ENCODE measurements at places on chromosomes 3 and 15.

DNA sequence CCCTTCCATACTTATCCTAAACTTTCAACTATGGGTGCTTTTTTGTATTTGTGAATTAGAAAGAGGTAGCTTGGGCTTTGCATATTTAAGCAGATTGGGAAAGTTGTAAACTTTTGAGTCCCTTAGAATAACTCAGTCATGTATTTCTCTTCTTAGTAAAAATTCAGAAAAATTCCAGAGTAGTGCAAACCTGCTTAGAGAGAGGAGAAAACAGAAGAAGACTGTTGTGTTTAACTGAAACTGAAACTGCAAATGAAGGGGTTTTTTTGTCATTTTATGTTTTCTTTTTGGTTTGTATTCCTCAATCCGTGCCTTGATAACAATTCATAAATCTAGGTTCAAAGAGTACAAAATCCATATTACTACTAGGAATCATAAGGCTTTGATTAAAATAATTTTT is 31.3 kb downstream of the CD200 start:
- no peak for DNase-seq

GRCh38 chr15:53591041-53591440 is 168.4 kb downstream of the WDR72 start:
- no peak for DNase-seq

- no peak for DNase-seq
These were observed 130.9 kb downstream of the CHSY1 start for GRCh38 chr15:101120987-101121386.

- DNase-seq, result no peak
These were observed 62.8 kb upstream of the ADCY5 start for GRCh38 chr3:123511726-123512125.

DNA sequence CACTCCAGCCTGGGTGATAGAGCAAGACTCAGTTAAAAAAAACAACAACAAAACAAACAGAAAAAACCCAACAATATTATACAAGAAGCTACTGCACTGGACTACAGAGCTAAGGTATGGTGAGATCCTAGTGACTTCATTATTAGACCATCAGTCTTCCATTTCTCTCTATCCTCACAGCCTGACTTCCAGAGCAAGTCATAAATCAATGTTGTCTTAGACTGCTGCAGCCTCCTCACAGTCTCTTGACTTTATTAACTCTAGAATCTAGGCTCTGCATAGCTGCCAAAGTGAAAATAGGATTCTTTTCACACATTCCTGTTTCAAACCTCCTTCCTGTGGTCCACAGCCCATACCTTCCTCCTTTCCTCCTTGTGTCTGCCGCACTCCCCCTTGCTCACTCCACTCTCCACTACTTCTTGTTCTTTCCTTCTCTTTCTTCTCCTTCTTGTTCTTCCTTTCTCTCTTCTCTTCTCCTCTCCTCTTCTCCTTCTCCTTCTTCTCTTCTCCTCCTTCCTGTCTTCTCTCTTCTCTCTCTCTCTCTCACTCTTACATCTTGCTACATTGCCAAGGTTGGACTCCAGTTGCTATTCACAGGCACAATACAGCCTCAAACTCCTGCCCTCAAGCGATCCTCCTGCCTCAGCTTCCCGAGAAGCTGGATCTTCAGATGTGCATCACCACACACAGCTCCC is 49.4 kb downstream of the CCR4 start:
- DNase-seq, result no peak

DNA sequence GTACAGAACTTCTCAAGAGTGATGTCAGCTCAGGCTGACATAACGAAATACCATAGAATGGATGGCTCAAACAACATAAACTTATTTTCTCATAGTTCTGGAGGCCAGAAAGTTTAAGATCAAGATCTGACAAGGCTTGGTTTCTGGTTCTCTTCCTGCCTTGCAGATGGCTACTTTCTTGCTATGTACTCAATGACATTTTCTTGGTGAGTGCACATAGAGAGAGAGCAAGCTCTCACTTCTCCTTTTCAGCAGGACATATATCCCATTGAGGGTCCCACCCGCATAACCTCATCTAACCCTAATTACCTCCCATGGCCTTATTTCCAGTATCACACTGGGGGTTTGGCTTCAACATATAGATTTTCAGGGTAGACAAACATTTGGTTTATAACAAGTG is 1072.1 kb downstream of the PLOD2 start:
- DNase-seq, result no peak

GRCh38 chr3:29141197-29141917 is 139.5 kb upstream of the RBMS3 start:
- no peak for DNase-seq

- no peak for DNase-seq
These were observed 62.6 kb downstream of the EIF4E3 start for GRCh38 chr3:71662568-71662967.

- DNase-seq, result no peak
These were observed 3.3 kb upstream of the NR2F2 start for GRCh38 chr15:96327155-96327741.

- no peak for DNase-seq
These were observed 14.1 kb downstream of the ACKR2 start for GRCh38 chr3:42823351-42823750.

DNA sequence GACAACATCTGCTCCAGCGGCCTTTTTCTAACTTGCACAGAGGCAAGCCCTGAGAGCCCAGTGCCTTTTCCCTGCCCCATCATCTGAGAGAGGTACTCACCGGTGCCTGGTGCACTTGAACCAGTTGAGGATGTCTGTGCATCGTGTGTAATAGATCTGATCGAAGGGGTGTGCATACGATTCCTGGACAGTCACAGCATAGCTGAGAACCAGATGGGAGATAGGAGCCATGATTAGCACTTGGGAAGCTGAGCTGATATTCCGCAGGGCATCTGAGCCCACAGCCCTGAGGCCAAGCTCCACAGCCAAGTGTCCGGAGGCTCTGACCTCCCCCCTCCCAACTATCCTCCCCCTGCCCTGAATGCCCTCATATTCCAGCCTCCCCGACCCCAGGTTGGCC is 129.8 kb downstream of the MEGF11 start:
- DNase-seq, result no peak

DNA sequence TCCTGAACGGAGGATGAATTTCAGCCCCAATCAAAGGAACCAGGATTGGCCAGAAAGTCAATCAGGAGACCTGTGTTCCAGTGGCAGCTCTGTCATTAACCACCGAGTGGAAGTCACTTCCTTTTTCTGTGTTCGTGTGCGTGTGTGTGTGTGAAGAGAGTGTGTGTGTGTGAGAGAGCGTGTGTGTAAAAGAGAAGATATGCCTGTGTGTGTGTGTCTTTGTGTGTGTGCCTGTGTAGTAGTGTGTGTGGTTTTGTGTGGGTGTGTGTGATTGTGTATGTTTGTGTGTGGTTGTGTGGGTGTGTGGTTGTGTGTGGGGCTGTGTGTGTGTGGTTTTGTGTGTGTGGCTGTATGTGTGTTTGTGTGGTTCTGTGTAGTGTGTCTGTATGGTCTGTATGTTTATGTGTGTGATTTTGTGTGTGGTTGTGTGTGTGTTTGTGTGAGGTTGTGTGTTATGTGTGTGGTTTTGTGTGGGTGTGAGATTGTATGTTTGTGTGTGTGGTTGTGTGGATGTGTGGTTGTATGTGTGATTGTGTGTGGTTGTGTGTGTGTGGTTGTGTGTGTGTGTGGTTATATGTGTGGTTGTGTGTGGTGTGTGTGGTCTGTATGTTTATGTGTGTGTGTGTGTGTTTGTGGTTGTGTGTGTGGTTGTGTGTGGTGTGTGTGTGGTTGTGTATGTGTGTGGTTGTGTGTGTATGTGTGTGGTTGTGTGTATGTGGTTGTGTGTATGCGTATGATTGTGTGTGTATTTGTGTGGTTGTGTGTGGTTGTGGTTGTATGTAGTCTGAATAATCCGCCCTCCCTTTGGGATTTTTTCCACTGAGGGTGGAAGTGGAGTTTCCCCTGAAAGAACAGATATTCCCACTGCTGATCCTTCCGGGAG is 314.4 kb downstream of the SHQ1 start:
- DNase-seq, result no peak

DNA sequence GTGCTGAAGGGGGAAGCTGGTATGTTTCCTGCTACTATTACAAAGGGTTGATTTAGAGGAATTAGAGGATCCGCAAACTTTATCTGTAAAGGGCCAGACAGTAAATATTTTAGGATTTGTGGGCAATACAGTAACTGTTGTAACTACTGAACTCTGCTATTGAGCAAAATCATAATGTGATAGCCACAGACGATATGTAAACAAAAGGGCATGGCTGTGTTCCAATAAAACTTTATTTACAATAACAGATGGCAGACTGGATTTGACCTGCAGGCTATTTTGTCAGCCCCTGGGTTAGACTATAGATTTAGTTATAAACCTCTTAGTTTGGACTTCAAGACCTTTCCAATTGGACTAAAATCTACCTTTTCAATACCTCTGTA is 27.8 kb upstream of the KCNMB2 start:
- no peak for DNase-seq

DNA sequence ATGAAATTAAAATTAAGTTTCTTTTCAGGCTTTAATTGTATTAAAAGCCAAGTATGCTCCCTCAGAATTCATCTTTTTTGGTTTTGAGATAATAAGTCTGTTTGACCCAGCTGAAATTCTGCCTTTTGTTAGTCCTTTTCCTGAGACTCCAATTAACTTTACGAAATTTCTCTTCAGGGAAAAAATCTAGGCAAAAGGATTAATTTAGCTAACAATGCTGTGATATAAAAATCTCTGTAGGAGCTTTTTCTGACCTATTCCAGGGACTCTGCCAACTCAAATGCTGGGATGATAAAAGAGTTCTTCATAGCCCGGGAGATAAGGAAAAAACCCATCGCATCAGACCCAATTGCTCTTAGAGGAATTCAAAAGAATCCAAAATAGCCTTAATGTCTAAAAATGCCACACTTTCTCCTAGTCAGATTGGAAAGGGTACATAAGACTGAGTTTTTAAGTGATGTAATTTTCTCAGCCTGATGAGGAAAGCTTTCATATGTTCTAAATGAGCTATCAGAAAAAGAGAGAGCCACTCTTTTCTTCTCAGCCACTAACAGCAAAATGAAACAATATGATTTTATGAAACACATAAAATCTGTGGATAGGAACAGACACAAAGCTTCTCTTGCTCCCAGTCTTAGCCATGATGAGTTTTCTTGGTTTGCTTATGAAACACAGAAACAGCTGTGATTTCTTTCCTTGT is 405.1 kb downstream of the ROBO1 start:
- no peak for DNase-seq

DNA sequence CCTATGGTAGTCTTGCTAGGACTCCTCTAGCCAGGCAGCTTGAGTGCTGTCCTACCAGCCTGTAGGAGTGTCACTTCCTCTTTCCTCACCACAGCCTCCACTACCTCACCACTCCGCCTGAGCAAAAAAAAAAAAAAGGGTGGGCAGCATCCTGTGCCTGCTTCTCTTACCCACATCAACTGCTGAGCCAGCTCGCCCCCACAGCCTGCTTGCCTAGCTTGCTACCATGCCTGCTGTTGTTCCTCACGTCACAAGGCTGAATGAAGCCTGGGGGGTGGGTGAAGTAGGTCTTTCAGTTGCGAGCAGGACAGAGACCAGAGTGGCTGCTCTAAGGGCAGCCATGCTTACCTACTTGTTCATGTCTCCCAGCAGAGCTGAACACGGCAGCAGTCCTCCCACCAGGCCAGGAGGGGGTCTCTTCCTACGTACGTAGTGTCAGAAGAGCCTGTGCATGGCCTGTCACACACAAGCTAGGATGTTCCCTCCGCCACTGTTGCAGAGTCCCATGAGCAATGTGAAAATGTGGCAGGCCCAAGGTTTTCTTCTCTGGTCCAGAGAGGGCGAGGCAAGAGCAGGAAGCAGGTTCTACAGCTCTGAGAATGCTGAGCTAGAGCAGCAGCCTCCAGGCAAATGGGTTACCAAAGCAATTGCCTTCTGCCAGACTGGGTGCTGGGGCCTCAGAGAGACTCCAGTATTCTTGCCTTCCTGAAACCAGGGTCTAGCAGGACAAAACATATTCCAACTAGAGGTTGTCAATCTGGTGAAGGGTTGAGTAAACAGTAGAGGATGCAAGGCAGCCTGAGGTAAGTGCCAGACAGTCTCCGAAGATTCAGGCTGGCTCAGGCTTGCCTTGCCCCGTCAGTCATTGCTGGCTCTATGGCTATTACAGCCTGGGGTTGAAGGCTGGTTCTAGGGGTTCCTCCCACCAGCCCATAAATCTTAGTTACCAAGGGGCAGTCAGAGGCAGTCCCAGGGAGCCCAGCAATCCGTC is 8.1 kb downstream of the PPM1M start:
- DNase-seq, result peak; percentile 89

DNA sequence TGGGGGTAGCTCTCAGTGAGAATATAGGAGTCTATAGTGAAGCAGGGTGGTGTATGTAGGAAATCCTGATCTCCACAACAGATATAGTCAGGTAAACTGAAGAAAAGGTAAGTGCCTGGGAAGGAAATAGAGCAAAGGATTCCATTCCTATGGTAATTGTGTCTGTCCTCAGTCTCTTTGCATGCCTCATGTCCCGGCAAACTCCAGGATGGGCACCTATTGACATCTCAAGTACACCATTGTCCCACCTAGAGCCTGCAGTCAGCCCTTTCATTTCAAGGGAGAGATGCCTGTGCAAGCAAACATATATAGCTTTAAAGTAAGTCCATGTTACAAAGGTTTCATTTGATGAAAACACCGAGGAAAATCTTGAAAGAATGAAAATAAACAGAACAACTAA is 257.7 kb upstream of the AZI2 start:
- DNase-seq, result no peak

DNA sequence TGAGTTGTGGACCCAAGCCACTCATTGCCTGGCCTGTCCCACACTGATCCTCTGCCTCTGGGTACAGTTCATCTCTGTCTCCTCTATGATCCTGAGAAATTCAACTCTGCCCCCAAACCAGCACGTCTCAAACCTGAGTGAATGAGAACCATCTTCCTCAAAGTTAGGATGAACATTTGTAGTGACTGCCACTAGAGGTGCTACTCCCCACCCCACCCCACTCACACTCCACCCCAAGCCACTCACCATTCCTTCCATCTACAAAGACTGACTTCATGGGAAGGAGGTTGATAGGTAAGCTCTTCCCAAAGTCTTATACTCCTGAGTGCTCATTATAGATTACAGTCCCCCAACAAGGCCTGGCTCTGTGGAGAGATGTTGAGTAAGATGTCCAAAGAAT is 43.8 kb downstream of the NEK10 start:
- DNase-seq, result no peak

- DNase-seq, result no peak
These were observed 25.6 kb upstream of the GLCE start for GRCh38 chr15:69134791-69135190.

- DNase-seq, result no peak
These were observed 263.3 kb upstream of the TPM1 start for GRCh38 chr15:62779036-62779770.

DNA sequence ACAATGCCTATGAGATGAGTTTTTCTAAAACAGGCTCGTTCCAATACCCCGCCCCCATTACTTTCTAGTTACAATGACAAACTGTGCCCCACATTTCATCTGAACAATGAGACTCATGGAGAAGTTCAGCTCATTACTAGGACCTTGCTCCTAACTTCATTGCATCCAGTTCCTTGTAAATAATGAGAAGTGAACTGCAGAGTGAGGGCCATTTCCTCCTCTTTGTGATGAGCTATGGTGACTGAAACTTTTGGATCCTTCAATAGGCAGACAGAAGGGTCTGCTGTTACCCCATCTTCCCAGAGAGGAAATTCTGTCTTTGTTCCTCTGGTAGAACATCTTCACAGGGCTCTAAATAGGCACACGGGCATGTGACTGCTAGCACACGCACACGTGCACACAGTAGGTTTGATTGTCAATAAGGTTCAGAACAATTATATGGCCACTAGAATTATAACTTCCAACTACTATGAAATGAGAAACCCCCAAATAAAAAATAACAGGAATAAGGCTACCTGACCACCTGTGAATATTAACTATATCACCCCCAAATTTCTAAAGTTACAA is 51.8 kb downstream of the SERP1 start:
- DNase-seq, result no peak
